ENCODE measurements at places on chromosomes 2 and 18. TPM values are rescaled to one million over a fixed set of nuclear protein-coding genes. Genes with fewer than 3 reads are reported as not detected.
A peak's percentile ranks its signal among the peaks of the same experiment; 100 is the strongest.

Gene GALNT13
- total RNA-seq, result not detected

- no peak for DNase-seq
Measured at GRCh38 chr2:105411720-105412407, 13.0 kb upstream of the FHL2 start.

DNA sequence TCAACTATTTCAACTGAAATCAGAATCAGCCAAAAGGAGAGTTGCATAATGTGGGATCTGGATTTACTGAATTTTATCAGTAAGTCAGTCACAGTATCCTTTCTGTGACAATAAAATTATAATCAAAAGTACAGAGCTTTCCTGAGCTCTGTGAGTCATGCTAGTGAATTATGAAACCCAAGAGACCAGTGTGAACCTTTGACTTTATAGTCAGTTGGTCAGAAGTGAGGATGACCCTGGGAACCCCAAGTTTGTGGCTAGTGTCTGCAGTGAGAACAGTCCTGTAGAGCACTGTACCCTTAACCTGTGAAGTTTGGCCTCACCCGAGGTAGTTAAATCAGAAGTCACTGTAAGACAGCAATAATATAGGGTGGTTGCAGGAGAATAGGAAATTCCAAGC is 381.7 kb downstream of the CDH19 start:
- no peak for DNase-seq

DNA sequence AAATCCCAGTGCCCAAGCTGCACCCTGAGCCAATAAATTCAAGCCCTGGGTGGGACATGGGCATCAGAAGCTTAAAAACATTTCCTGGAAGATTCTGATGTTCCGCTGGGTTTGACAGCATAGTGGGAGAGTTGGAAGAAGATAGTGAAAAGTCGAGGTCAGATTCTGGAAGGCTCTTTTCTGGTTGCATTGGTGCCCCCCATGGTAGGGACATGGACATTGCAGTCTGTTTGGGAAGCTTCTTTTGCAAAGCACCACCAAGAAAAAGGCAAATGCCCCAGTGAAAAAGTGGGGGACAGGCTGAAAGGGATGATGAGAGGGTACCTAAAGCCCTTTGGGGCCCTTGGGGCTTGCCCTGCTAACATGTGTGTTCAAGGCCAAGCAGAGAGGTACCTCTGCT is 21.0 kb downstream of the MERTK start:
- DNase-seq, result no peak

DNA sequence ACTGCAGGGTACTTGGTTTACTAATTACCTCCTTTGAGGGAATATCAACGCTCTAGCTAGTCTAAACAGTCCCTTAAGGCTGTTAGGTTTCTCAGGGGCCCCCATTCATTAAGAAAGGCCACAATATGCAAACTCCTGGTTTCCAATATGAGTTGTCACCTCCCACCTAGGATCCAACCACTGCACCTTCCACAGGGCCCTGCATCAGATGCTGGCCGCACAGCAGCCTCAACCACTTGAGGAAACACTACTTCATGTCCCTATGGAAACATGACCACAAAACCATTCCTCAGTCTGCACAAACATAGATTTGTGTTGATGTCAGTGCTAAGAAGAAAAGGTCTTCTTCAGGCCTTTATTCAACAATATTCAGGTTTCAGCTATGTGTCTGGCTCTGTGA is 40.9 kb downstream of the STAT4 start:
- DNase-seq, result peak; percentile 56

DNA sequence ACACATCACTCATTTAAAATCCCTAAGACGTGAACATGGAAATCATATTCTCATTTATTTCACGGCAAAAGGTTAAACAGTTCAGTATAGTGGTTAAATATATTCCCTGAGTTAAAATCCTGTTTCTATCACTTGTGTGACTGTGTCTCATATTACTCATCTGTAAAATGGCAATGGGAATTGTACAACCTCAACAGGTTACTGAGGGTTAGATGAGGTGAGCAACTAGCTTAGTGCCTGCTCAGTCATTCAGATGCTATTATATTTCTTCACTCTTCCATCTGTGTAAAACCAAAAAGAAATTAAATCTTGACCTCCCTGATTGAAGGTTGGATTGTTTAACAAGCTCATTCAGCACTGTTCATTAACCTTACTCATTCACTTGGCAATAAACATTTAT is 212.4 kb upstream of the STK17B start:
- DNase-seq, result no peak

Gene SPC25
- 38.4 TPM for total RNA-seq

DNA sequence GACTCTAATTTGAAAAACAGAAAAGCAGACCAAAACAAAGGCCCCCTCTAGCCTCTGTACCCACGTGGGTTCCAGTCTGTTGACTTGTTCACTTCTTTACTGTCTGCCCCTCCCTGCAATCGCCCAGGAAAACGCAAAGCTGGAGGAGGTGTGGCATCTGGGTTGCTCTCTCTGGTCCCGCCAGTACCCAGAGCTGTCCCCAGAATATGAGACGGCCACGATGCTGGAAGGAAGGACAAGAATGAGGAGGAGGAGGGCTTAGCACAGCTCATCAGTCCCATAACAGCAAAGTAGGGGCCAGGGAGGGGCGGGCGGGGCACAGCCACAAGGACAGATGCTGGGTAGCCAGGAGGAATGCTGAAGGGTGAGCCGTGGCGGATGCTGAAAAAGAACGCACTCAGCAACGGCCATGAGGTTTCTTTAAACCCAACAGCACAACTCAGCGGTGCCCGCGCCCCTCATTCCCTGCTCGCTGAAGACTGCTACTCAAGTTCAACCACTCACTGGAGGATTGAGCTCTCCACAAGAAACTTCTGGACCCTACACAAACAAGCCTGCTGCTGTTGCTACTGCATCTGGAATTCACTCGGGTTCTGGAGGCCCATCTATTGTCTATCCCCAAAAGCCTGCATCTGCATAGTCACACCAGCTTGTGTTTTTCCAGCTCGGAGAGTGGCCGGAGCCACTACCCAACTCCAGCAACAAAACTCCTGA is 187.7 kb downstream of the HDAC4 start:
- no peak for DNase-seq

DNA sequence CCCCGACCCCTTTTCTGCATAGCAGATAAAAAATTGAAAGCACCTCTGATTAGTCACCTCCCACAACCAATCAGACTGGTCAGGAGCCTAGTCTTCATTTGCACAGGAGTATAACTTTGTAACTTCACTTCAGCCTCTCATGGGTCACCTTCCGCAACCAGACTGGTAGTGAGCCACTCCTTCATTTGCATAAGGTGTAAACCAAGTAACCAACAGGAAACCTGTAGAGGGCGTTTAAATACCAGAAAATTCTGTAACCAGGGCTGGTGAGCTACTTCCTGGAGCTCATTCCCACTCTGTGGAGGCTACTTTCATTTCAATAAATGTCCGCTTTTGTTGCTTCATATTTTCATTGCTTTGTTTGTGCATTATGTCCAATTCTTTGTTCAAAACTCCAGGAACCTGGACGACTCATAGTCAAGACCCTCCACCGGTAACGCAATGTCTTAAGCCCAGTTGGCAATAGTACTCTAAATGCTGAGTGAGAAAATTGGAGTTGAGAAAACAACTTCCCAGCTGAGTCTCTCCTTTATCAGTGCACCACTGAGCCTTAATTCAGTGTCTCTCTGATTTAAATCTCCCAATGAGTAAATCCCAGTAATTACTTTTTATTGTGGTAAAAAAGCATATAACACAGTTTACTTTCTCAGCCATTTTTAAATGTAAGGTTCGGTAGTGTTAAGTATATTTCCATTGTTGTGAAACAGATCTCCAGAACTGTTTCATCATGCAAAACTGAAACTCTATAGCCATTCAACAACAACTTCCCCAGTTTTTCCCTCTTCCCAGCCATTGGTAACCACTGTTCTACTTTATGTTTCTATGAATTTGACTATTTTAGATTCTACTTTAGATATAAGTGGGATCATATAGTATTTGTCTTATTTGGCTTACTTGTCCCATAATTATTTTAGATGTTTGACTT is 392.7 kb upstream of the SLC8A1 start:
- DNase-seq, result no peak

Gene TNS1
- 0.88 TPM for total RNA-seq

DNA sequence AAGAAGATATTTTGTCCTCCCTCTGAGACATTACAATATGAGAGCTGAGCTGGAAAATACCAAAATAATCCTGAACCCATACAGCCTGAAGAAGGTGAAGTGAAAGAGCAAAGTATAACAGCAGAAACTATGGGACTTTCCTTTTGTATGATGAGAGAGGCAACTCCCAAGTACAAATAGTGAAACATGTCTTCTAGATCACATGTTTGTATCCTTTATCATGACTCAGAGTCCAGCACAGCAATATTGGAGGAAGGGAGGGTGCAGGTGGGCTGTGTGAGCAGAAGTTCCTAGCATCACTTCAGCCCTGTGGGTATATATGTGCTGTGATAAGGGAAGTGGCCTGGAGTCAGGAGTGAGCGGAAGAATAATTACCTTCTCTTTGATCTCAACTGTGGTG is 265.6 kb upstream of the NRXN1 start:
- no peak for DNase-seq

Gene OBSL1
- 1.9 TPM for total RNA-seq

- no peak for DNase-seq
Measured at GRCh38 chr2:181104512-181105115, 124.2 kb downstream of the UBE2E3 start.

Gene MC5R
- total RNA-seq, result not detected

Gene CD207
- not detected for total RNA-seq

- peak; percentile 70 for DNase-seq
Measured at GRCh38 chr2:152200565-152201465, 25.3 kb upstream of the STAM2 start.

DNA sequence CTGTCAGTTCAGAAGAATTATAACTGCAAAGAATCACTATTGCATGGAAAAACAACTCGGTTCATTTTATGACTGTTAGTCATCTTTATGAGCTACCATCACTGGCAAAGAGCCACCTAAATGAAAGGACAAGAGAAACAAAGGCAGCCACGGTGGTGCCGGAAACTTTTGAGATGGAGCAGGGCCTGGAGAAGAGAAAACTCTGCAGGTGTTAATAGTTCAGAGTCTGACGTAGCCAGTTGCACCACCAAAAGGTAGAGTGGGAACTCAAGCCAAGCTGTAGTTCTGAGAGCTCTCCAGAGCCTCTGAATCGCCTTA is 110.9 kb downstream of the FTCDNL1 start:
- DNase-seq, result no peak

DNA sequence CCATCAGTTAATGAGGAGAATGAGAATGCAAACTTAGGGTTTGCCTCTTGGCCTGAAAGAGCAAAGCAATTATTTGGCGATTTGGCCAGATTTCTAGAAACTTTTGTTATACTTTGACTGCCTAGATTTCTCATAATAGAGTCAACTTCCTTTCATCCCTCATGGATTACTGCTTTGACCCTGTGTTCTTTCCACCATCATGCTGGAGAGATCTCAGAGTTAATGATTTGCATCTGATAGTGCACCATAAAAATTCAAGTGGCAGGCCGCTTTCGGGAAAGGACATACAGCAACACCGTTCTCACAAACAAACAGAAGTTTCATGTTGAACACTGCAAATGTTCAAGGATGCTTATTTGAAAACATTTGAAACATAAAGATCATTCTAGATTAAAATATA is 143.7 kb upstream of the ZFP36L2 start:
- DNase-seq, result no peak

DNA sequence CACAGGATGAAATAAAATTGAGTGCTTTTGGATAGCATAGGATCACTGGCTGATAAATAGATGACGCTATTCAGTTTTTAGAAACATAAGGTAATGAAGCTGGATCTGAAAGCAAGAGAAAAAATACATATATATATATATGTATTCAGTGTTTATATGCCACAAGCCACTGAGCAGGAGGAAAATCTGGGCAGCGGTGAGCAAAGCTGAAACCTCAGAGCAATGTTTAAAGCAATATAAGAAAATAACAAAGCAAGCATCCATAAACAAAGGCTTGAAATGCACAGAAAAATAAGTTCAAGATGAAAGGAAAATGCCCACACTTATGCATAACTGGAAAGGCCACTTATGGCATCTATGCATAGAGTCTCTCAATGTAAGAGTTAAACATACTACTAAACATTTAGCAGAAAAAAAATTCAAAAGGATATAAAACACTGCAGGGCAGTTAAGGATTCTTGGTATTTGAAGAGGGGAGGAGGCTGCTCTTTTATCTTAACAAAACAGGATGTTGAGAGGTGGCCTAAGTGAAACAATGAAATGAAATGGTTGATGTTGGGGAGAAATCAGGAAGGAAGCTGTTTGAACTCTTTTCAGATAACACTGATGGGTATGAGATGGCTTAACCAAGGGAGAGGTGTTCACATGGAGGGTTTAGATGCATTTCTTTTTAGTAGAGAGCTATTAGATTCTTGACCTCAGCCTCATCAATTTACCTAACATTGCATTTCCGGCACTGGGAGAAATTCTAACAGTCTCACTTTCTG is 129.1 kb downstream of the ARHGAP15 start:
- DNase-seq, result peak; percentile 24

Gene CNRIP1
- total RNA-seq, result not detected

Gene BUB1
- 115 TPM for total RNA-seq

Gene TEKT4
- not detected for total RNA-seq

GRCh38 chr2:157182204-157182709 is 75.2 kb upstream of the GALNT5 start:
- DNase-seq, result no peak

DNA sequence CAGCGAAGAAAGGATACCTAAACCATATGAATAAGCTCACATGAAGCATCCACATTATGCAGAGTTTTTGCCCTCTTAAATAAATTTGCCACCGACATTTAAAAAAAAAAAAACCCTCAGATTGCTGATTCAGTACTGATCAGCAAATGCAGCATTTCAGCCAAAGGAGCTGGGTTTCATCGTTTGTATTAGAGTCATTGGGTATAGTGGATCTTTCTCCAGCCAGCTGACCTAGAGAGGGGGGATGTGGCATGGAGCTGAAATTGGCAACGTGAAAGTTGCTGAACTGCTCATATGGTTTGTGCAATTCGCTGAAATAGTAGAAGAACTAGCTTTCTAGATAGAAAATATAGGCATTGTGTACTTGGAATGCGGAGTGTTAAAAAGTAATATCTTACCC is 73.5 kb upstream of the ZNF397 start:
- no peak for DNase-seq

DNA sequence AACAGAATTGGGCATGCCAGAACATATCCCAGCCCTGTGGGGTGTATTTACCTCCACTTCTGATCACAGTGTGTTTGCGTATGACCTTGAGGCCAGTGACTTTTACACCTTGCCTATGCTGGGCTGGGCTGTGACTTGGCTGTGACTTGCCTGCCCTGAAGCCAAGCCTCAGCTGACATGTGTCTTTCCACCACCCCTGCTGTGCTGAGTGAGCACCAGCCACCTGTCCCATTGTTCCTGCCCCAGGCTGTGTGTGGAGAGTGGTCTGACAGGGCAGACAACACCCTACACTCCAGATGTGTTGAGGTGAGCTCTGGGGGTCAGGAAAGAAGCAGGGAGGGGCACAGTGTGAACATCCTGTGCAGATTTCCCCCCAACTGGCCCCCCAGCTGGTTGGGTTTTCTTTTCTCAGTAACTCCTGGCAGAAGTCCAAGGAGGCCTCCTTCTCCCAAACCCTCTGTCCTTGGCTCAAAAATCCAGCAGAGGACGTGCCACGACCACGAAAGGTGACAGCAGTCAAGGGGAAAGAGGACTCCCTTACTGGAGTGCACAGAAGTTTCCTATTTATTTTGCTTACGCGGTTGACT is 5.1 kb upstream of the STEAP3 start:
- DNase-seq, result peak; percentile 32
